ENCODE measurements at places on chromosomes 12 and 14.

GRCh38 chr12:18436170-18436569 is 174.9 kb downstream of the PIK3C2G start:
- DNase-seq: no peak

GRCh38 chr14:73717266-73717665 is 3.1 kb upstream of the PNMA1 start:
- no peak for DNase-seq

DNA sequence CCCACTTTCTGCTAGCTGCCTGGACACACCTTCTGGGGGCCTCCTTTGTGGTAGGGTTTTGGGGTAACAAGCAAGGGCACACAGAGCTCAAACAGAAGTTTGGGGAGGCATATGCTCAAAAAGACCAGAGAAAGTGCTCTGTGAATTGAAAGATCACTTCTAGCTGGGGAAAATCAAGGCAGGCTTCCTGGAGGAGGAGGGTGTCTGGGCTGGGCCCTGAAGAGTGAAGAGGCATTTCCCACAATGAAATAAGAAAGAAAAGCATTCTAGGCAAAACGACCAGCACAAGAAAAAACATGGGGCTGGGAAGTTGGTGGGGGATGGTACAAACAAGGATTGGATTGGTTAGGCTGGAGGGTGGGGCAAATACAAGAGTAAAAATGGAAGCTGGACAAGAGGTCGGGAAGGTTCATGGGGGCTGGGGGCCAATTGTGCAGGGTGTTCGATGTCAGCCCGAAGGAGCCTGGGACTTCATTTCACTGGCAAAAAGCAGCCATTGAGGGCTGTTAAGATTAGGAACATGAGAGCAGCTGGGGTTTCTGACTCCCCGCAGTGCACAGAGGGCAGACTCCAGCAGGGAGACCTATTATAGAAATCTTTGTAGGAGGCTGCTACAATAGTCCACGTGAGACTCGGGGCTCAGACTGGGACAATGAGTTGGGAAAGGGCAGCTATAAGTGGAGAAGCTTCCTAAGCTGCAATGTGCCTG is 51.5 kb upstream of the CMKLR1 start:
- DNase-seq: peak; percentile 12

DNA sequence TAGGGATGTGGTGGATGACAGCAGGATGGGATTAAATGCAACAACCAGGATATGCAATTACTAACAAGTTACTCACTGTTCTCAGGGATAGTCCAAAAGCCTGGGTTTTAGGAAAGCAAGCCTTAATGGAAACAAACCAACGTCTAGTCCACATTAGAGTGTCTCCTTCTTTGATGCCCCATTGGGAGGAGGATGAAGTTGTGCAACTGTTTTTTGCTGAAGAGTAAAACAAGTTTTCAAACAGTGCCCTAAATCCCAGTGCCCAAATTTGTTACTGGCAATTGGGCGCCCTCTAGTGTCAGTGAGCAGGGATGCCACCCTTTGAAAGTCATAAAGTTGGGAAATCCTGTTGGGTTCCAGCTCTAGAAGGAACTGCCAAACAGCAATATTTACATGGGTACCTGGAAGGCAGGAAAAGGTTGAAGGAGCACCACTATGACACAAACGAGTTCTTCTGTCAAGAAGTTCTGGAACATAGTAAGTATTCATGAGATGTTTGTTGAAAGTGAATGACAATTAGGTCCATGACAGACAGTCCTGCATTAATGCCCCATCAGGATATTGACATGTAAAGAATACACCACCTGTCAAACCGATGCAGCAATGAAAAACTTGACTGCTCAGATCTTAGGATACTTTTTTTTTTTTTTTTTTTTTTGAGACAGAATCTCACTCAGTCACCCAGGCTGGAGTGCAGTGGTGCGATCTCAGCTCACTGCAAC is 11.1 kb upstream of the DPF3 start:
- peak; percentile 78 for DNase-seq

DNA sequence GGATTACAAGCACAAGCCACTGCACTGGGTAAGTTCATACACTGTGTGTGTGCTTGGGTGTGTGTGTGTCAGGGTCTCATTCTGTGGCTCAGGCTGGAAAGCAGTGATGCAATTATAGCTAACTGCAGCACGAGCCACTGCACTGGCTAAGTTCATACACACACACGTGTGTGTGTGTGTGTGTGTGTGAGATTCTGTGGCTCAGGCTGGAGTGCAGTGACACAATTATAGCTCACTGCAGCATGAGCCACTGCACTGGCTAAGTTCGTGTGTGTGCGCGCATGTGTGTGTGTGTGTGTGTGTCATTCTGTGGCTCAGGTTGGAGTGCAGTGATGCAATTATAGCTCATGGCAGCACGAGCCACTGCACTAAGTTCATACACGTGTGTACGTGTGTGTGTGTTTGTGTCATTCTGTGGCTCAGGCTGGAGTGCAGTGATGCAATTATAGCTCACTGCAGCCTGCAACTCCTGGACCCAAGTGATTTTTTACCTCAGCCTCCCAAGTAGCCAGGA is 85.4 kb downstream of the HECTD1 start:
- DNase-seq: no peak

- no peak for DNase-seq
Observed at GRCh38 chr14:55955175-55955574, 163.0 kb upstream of the PELI2 start.

- DNase-seq: no peak
Observed at GRCh38 chr12:109758426-109759420, 45.1 kb downstream of the FAM222A start.

DNA sequence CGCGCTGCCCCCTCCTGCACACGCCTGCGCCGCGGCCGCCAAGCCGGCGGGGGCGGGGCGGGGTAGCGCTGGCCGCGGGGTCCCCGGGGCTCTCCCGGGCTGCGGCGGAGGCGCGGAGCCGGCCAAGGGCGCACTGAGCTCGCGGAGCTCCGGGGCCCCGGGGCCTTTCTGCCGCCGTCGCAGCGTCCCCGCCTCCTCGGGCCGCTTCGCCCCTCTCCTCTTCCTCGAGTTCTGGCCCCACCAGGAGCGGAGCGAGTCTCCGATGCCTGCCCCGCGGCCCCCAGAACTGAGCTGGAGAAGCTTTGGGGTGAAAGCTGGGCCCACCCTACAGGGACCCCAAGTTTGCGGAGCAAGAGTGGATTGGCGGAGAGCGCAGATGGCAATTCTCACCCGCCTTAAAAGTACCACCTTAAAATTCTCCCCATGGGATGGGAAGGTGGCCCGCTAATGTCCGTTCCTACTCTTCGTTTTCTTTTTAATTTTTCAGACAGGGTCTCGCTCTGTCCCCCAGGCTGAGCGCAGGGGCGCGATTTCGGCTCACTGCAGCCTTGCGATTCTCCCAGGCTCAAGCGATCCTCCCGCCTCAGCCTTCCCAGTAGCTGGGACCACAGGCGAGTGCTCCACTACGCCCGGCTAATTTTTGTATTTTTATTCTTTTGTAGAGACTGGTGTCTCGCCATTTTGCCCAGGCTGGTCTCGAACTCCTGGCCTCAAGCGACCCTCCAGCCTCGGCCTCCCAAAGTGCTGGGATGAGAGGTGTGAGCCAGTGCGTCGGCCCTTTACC is 129.6 kb downstream of the NDUFA12 start:
- DNase-seq: no peak

- no peak for DNase-seq
Observed at GRCh38 chr12:75476071-75476470, 4.5 kb upstream of the GLIPR1 start.

GRCh38 chr14:37595809-37596621 is 586 bp downstream of the TTC6 start:
- DNase-seq: peak; percentile 85

DNA sequence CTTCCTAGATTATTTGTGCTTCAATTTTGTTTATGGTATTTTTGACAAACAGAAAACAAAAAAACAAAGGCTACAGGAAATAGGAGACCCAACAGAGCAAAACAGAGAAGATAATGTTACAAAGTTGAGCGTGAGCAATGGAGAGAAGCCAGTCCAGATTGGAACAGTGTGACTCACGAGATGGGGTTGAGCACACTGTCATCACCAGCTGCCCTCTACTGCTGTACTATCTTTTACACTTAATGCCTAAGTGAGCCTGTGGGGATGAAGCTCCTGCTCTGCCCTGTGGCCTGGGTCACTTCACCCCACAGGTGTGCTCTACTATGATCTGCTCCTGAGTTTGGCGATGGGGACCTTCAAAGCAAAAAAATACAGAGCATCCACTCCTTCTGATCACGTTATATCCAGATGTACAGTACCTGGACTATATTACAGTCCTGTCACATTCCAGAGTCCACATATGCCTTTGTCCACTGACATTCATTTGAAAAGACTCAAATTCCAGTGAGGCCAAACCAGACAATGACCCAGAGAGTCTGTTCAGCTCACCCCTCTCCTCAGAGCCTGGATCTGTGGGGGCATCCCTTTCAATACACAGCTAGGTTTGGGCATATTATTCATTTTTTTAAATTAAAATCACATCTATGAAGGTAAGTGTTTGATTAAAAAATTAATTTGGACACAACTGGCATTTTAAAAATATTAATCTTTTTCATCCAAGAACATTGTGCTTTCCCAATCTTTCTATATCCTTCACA is 4.4 kb downstream of the IPO8 start:
- no peak for DNase-seq

DNA sequence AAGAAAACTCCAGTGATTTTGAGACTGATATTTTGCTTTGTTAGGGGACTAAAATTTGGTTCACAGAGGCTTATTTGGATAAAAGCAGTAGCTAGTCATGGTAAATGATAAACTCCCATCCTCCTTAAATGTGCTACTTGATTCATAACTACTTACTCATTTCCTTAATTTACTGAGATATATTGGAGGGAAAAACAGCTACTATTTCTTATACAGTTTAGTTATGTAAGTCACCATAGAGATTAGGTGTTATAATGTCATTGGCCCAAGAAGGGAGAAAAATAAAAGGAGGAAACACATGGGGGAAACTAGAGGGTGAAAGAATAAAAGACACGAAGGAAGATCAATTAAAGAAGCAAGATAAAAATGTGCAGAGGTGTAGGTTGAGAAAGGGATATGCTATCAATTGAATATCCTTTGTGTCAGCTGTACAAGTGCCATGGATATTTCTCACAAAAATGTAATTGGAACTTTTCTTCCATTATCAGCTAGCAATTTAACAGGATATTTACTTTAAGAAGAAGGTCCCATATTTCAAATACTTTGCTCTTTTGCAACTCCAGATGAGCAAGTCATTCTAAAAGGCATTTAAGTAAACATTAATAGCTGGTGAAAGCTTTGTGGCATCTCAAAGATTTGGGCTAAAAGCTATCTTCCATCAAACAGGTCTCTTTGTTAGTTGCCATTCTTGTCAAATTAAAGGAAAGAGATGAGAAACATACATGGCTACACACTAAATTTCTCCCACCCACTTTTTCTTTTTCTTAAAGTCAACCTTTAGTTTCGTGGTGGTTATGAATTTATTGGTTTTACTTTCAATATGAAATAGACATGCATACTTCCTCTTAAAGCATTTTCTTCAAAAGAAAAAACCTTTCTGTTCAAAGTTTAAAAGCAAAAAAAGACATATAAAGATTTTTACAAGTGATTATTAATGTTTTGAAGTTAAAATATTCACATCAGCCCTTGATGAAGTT is 439.5 kb downstream of the CCER1 start:
- DNase-seq: no peak

- no peak for DNase-seq
Observed at GRCh38 chr12:109440851-109441490, 36.1 kb downstream of the KCTD10 start.

GRCh38 chr12:75437564-75437963 is 43.0 kb upstream of the GLIPR1 start:
- no peak for DNase-seq

DNA sequence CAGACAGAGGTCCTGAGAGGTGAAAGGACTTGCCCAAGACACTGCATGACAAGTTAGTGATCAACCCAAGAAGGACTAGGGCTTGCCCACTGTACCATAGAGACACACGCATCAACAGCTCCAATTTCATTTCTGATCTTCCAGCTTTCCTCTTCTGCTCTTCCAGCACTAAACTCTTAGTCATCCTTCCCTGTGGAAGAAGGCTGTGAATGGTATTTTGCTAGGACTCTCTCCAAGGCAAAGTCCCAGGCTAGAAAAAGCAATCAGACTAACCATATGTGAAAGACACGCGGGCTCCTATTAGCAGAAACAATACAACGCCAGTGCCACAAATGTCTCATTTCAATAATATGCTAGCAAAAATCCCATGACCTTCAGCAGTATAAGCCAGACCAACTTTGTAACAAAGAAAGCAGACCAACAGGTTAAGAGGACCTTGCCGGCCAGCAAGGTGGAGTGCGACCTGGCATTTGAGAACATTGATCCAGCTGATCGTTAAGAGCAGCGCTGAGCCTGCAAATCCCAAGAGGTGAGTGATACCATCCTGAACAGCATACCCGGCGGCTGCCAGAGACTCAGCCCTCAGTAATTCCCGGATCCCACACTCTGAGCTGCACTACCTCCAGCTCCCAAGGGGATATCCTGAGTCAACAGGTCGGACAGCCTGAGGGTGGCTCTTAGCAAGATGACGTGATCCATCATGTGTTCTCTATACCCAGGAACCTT is 132.5 kb downstream of the FOXN3 start:
- DNase-seq: no peak

DNA sequence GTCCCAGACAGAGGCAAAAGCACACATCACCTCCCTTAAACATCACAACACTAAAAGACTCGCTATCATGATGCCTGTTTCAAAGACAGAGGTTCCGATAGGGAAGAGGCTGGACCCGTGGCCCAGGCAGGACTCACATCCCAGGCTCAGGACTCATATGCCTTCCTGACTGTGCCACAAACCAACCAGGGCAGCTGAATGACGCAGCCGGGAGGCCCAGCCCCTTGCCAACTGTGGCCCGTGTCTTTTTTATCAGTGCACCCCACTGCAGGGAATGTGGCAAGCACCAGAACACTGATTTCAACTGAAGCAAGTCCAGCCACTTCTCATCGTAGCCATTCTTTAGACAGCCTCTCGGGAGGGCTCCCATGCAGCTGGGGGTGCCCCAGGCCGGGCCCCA is 132.3 kb downstream of the KSR2 start:
- DNase-seq: no peak

DNA sequence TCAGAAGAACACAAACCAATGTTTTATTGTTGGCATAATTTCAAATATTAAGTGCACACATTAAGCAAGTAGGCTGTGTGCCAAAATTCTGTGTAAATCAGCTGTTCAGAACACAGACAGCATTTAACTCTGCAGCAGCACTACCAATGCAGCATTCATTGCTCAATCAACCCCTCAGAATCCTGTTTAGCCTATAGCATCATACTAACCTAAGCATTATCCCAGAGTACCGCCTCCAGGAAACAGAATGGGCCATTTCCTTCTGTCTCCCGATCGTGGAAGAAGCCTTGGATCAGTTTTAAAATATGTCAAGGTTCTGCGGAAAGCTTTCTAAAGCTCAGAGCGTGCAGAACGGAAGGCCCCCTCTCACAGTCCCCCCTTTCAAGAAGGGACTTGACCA is 3.3 kb downstream of the IL26 start:
- peak; percentile 76 for DNase-seq

DNA sequence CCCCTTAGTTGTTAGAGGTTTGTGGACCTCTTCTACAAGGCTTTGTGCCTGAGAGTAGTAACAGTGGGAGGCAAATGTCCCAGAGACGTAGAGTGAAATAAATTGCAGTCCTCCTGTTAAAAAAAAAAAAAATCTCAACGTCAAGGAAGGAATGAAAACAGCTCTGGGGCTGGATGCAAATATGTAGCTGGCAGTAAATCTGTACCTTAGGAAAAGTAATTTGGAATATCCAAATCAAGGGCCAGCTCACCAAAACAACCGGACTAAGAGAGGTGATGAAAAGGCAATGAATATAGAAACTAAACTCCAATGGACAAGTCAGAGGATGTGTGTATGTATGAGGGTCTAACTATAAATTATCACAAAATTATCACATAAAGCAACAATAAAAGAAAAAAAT is 27.0 kb downstream of the SINHCAF start:
- DNase-seq: no peak

GRCh38 chr14:69675877-69676416 is 64.6 kb downstream of the SUSD6 start:
- no peak for DNase-seq

Data from NCI-H1694 (cell line).